ENCODE measurements at places on chromosomes 6 and 20.
A peak's percentile ranks its signal among the peaks of the same experiment; 100 is the strongest.

GRCh38 chr20:37693242-37693634 lies 592 bp upstream of the CTNNBL1 start:
- no peak for DNase-seq

GRCh38 chr6:154579485-154579884 lies 69.0 kb upstream of the CNKSR3 start:
- DNase-seq = no peak

DNA sequence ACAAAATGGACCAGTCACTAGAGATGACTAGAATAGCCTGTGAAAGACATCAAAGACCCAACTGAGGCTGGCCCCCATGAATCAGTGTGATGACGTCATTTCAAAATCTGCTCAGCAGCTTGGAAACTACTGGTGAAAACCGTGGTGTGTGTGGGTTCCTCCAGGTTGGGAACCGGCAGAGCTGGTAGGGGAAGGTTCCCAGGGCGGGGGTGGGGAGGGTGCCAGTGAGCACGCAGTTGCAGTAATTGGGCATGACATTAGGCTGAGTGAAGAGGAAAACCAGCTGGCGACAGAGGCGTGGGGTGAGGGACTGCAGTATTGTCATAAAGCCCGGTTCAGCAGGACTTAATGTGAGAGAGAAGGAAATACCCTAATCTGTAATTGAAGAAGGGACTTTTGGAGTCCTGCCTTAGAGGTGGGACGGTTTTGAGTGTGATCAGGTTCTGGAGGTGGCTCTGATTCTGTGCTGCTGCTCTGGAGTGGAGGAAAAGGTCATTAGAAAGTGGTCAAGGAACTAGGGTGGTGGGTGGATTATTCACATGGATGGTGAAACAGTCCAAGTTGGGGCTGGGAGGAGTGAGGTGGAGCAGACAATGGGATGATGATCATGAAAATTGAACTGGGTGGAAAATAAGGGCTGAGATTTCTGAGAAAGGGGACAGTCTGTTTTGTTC lies 52.0 kb upstream of the MTHFD1L start:
- no peak for DNase-seq

GRCh38 chr6:151576633-151577032 lies 82.8 kb downstream of the CCDC170 start:
- no peak for DNase-seq

DNA sequence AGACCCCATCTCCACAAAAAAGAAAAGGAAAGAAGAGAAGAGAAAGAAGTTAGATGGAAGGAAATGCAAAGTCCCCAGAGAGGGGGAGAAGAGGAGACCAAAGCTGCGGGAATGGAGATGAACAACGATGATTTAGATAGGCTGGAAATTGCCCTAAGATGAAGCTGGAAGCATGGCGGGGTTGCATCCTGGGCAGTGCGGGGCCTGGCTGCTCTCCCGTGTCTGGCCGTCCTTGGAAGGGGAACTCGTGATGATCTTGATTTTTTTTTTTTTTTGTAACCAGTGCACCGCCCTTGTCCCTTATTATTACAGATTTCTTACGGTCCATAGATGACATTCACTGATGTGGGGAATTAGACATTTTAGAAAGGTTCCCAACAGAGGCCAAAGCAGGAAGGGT lies 276.5 kb downstream of the CDH4 start:
- DNase-seq = no peak

DNA sequence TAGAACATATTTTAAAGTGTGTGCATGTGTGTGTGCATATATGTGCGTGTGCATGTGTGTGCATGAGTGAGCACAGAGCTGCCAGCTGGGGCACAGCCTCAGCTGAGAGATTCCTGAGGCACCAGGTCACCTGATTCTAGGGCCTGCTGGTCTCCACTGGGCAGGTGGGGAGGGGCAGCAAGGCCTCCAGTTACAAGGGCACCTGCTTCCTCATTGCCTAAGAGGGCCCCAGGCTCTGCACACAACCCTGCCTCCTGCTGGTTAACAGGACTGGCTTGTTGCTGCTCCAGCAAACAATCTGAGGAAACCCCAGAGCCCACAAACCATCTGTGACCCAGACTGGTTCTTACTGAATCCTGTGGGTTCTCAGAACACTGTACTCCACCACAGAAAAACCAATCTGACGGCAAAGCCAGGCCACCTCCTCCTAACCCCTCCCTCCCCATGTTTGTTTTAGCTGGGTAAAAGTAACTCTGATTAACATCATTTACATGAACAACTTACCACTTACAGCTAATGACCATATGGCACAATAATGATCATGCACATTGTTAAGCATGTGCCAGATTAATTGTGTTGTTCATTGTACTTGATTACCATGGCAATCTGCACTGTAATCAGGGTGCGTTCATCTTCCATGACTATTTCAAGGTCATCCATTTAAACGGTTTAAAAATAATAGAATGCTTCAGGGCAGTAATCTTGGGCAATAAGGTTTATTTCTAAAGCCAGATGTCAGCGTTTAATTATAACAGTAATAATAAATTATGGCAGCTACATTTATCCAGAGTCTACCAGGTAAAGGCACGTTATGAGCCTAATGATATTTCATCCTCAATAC lies 23.1 kb upstream of the UBE2J1 start:
- peak; percentile 50 for DNase-seq

- DNase-seq = no peak
Measured at GRCh38 chr6:24429146-24429545, 26.4 kb downstream of the MRS2 start.

- DNase-seq = no peak
Measured at GRCh38 chr6:81759782-81760181, 7.3 kb upstream of the TENT5A start.

GRCh38 chr6:53647462-53648094 lies 18.0 kb downstream of the KLHL31 start:
- DNase-seq = no peak

DNA sequence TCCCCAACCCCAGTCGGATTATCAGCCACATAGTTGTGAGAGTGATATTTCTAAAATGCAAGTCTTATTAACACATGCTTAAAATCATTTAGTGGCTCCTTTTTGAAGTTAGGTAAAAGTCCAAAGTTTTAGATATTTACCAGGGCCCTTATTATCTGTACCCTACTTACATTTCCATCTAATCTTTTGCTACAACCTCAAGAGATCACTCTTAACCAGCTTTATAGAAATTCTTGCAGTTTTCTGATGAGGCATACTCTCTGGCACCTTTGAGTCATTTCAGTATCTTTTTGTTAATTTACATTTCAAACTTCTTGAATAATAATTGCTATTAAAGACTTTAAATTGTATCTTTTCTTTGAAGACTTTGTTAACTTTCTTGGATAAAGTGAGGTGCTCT lies 453.3 kb downstream of the RFPL4B start:
- DNase-seq = no peak

- DNase-seq = no peak
Measured at GRCh38 chr20:7798176-7798575, 142.1 kb downstream of the HAO1 start.
